ENCODE measurements at places on chromosomes 12 and 14.
A peak's percentile ranks its signal among the peaks of the same experiment; 100 is the strongest.

DNA sequence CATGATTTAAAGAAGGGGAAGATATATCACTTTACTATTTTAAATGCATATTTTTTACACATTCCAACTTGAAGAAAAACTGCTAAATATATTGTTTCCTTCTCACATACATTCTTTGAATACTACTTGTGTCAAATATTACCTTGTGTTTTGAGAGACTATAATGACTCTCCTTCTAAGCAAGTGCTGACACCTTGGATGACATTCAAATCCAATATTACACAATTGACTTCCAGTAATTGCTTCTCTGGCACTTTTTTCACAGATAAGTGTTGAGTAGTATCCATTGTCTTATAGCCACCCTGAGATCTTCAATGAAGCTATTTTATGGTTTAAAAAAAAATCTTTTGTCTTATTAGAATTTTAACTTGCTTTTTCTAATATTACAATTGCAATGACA, 61.2 kb upstream of the ST8SIA1 start:
- no peak for DNase-seq

GRCh38 chr12:65430571-65431306, 152.3 kb downstream of the MSRB3 start:
- DNase-seq, result no peak

DNA sequence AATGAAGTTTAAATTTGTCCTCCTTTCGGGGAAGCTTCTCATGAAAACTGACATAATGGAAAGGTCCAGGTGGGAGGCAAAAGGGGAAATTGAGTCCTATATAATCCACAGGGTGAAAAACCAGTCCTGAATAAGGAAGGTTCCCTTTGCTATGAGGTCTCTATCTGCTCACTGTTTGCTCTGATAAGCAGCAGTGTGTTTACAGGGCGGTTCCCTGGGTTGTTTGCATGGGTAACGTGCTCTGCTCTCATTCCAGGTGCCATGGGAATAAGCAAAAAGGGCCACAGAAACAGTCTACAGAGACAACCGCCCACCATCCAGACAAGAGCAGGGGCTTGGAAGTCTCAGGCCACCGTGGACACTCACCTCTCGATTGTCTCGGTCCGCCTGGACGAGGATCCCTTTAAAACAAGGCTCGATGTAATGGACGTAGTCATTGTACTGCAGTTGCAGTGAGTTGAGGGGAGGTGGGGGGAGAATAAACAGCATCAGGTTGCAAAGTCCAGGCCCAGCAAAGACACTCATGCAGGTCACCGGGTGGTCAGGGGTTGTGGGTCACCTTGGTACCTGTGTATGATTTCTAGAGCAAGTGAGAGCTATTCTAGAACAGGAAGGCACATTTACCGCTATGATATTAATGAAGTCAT, 32.7 kb downstream of the CACNA2D4 start:
- no peak for DNase-seq

GRCh38 chr14:87185961-87186560, 806.9 kb downstream of the GALC start:
- DNase-seq, result peak; percentile 42

- no peak for DNase-seq
Observed at GRCh38 chr12:60760965-60761364, 1165.1 kb downstream of the SLC16A7 start.

- DNase-seq, result no peak
Observed at GRCh38 chr12:33111850-33112249, 215.3 kb upstream of the PKP2 start.

- no peak for DNase-seq
Observed at GRCh38 chr12:131466306-131466705, 244.6 kb upstream of the SFSWAP start.

DNA sequence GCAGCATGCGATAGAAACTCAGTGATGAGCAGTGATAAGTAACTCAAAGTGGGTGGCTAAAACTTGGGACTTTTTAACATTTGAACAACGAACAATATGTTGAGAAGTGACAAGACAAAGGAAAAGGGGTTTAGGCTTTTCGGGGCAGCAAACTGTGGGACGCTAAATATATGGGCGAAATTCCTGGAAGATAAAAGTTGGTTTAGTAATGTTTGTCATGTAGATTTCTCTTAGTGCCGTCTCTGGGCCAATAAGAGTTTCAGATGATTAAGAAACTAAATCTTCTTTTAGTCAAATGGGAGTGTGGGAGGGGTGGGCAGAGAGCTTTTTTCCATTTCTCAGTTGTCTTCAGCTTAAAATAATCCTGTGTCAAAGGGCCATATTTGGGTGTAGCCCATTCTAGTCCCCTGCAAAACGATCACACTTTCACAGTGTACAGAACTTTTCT, 41.7 kb upstream of the FUT8 start:
- DNase-seq, result no peak

DNA sequence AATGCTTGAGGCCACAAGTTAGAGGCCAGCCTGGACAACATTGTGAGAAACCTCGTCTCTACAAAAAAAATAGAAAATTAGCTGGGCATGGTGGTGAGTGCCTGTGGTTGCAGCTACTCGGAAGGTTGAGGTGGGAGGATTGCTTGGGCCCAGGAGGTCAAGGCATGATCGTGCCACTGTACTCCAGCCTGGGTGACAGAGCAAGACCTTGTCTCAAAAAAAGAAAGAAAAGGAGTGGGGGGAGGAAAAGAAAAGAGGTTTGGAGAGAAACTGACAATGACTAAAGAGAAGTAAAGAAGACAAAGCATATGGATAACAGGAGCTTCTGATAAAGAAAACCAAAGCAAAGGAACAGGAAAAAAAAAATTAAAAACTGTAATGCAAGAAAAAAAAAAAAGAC, 37.4 kb upstream of the SELPLG start:
- no peak for DNase-seq

GRCh38 chr12:72491426-72491825, 219.3 kb downstream of the TRHDE start:
- DNase-seq, result peak; percentile 39

- peak; percentile 55 for DNase-seq
Observed at GRCh38 chr14:102085948-102086708, 716 bp downstream of the HSP90AA1 start.

DNA sequence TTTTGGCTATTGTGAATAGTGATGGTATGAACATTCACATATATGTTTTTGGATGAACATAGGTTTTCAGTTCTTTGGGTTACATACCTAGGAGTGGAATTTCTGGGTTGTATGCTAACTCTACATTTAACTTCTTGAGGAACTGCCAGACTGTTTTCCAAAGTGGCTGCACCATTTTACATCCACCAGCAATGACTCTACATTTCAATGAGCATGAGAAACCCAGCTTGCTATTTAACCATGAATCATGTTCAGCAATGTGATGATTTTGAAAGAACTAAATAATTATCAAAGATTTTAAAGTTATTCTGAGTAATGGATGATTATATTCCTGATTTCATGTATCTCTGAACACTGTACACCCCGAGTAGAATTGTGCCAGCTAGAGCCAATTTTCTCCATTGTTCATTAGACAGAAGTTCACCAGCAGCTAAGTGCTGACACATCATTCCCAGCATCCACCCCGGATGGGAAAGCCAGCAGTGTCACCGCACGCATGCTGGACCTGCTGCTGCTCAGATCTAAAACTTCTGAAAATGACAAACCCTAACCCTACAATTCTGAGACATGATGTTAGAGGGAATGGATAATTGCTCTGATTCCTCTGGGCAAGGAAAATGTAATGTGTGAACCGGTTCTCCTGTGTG, 13.3 kb upstream of the ANAPC5 start:
- DNase-seq, result no peak

- no peak for DNase-seq
Observed at GRCh38 chr12:5733136-5733755, 211.8 kb downstream of the ANO2 start.

DNA sequence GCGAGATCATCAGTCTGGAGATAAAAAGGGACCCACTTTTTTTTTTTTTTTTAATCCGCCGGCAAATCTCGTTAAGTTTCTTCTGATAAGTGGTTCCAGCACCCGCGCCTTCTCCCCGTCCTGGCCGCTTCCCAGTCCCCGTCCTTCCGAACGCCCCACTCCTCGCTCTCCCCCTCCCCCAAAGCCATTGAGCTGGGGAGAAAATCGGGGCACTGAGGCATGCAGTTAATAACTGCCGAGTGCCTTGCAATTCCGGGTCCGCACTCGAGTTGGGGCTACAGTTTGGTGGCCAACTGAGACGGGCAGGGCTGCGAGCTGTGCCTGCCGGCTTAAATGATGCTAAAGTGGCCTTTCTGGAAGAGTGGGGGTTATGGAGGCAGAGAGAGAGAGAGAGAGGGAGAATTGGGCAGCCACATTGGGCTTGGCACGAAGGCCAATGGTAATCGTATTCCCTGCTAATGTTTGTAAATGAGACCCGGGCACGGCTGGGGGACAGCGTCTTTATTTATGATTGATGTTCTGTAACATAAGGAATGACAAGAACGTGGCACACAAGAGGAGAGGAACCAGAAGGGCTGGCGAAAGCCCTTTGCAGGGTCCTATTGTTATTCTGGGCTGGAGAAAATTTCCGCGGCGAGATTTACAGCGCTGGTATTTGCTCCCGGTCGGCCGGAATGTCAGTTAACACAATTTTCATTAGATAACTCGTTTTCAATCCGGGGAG, 115.4 kb upstream of the MYL2 start:
- no peak for DNase-seq

DNA sequence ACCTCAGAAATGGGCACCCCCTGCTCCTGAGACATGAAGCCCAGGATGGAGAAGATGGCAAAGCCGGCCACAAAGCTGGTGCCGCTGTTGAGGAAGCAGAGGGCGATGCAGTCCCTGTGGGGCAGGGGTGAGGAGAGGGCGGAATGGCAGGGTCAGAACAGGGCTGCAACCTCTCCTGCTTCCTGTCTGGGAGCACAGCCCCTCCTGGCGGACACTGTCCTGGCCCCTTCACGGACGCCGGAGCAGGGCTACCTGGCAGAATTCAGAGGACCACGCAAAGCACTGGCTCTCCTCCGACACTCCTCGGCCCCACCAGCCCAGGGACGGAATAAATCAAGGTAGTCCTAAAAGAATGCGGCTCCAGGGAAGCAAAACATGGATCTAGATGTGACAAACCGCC, 12.4 kb upstream of the SLC6A12 start:
- no peak for DNase-seq
